Left hindlimb (tissue), 1 donor: ENCODE measurements at places on chromosomes 5 and 9.
A peak's percentile ranks its signal among the peaks of the same experiment; 100 is the strongest.

GRCh38 chr5:74767579-74767913 is 497 bp downstream of the NSA2 start:
- DNase-seq = no peak

DNA sequence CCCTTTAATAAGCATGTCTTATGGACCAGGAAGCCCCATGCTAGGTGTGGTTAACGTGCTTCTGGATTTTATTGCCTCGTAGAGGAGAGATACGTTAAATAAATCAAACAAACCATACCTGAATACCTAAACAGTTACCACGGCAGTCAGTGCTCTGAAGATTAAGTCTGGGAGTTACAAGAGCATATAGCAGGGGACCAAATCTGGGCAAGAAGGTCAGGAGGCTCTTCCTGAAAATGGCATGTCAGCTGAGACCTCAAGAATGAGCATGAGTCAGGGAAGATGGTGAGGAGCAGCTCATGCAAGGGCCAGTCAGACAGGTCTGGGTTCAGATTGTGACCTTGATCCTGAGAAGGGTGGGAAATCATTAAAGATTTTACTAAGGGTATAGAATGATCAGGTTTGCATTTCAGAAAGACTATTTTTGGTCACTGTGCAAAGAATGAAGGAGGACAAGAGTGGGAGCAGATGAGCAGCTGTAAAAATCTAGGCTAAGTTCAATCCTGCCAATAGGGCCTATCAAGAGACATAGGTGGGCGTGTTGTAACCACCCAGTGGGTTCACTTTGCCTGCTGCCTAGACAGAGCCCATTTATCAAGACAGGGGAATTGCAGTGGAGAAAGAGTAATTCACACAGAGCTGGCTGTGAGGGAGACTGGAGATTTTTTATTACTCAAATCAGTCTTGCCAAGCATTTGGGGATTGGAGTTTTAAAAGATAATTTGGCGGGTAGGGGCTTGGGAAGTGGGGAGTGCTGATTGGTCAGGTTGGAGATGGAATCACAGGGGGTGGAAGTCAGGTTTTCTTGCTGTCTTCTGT is 4.8 kb upstream of the ZNF366 start:
- no peak for DNase-seq

- DNase-seq = no peak
Observed at GRCh38 chr9:5425006-5425628, 12.6 kb downstream of the PLGRKT start.

GRCh38 chr9:86022687-86023266 is 76.6 kb downstream of the GOLM1 start:
- DNase-seq = no peak

- DNase-seq = no peak
Observed at GRCh38 chr5:64273276-64273675, 107.6 kb downstream of the RNF180 start.

GRCh38 chr9:14485366-14485765 is 171.4 kb upstream of the NFIB start:
- no peak for DNase-seq

- DNase-seq = no peak
Observed at GRCh38 chr9:17453751-17454150, 125.1 kb upstream of the SH3GL2 start.

DNA sequence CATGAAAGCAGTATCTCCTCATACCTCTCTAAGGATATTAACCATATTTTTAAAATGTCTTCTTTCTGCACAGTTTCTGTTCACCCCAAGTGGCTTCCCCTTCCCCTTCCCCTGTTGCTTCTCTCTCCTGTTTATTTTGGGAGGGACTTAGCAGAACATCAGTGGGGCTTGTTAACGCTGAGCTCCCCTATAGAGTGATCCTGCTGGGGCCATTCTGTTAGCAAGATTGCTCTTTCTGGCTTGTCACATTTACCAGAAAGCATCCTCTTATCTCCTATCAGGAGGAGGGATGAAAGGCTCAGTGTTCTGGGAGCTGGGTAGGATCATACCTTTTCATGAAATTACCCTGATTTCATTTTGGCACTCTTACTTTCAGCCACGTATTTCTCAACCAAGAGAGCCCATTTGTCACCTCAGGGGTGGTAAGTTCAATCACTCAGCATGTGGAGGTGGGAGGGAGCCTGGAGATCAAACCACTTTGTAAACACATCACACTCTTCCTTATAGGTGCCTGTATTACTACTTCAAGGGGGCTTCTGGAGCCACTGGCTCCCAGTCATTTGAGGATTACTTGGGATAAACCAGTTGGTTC is 16.7 kb downstream of the NXNL2 start:
- no peak for DNase-seq

DNA sequence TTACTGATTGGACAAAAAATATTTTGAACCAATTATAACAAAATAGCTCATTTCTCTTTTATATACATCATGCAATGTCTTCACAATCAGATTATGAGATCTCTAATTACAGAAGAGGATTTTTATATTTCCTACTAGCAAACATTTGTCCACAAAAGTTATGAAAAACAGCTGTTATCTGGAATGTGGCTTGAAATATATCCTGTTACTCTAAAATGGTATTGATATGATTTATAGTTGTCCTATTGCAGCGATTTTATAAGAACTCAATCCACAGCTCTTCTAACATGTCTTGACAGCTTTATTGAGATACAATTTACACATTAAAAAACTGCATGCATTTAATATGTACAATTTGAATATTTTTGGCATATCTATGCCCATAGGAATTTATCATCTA is 779.9 kb upstream of the ACO1 start:
- DNase-seq = no peak

DNA sequence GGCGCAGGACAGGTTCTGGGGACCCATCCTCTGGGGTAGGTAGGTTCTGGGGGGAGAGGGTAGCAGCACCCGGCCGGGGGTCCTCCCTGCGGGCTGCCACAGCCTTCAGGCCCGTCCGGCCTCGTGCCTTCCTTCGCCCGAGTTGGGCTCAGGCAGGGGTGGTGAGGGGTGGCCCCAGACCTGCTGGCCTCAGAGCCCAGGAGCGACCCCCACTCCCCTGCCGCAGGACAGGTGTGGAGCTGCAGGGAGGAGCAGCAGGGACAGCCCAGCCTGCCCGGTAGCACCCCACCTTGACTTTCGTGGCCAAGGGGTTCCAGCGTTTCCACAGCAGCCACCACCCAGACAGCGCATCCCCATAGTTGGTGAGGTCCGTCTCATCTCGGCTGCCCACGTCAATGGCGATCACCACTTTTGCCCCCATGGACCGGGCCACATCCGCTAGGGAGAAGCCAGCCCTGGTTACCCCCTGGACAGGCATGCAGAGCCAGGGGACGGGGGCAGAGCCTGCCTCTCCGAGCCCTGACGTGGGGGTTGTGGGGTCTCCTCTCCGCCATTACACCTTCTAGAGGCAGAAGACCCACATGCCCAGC is 3.4 kb upstream of the NSMF start:
- no peak for DNase-seq

- DNase-seq = no peak
Observed at GRCh38 chr9:70830618-70831017, 290.8 kb downstream of the TRPM3 start.

GRCh38 chr9:98538626-98539031 is 170.1 kb downstream of the GABBR2 start:
- DNase-seq = no peak

GRCh38 chr5:137566780-137567179 is 67.7 kb upstream of the SPOCK1 start:
- DNase-seq = no peak

- DNase-seq = no peak
Observed at GRCh38 chr9:117703537-117703936, 666 bp upstream of the TLR4 start.

DNA sequence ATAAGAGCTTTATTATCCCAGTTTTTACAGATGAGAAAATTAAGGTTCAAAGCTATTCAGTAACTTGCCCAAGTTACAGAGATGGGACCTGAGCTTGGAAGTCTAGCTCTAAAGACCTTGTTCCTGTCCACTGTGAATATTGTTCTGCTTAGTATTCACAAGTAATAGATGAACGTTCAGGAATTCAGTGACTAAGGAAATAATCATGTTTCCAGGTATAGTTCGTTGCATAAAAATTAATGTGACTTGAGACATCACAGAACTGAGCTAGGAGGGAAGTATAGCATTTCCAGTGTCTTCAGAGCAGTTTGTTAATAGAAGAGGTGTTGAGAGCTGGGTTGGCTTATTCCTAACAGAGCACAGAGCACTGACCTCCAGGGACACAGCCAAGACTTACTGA is 136.1 kb downstream of the FGF1 start:
- no peak for DNase-seq

DNA sequence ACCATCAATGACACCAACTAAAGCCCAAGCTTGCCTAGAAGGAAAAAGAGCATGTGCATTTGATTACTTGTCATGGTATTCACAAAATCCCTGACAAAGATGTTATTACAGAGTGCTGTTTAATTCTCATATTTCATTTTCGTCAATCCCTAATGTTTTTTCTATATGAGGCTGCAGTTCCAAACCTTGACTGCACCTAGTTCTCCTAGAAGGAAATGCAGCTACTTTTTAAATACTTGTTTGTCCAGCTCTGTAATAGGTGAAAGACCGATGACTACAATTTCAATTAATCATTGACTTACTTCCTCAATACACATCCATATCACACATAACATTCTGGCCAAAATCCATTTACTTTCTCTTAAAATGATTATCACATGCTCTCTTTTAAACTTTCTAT is 28.1 kb downstream of the CEMIP2 start:
- no peak for DNase-seq

DNA sequence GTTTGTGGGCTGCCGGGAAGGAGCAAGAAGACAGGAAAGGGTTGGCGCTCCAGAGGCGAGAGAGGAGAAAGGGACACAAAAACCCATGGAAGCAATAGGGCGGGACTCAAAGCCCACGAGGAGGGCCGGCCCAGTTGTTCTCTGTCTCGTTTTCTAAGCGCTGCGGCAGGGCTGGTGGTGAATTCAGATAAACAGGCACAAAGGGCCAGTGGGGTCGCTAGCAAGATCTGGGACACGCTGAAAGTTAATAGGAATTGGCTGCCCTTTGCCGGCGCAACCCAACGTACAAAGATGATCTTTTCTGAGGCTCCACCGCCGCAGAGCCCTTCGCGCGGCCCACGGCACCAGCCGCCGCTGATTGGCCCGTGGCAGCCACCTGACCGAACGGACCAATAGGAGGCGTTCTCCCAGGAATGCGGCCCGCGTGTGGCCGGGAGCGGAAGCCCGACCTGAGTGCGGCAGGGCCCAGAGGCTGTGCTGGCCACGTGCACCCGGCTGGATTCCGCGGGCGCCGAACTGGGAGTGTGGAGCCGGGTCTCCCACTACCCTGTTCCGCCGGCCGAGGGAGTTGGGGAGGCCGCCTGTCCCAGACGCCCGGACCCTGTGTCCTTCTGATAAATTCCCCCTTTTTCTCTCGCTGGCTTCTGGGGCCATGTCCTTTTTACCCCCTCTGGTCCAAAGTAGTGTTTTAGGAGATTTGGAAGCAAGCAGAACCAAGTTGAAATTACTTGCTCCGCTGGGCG is 16.8 kb upstream of the NSD1 start:
- peak; percentile 92 for DNase-seq
